T-helper 17 cell (primary cell): ENCODE measurements at places on chromosomes 7 and 10. TPM values are rescaled to one million over a fixed set of nuclear protein-coding genes. Genes with fewer than 3 reads are reported as not detected.

Gene RNF32
- total RNA-seq, result 1.7 TPM

Gene ATRNL1
- total RNA-seq, result not detected

Gene CUZD1
- total RNA-seq, result 0.73 TPM

Gene ZNF467
- 3.3 TPM for total RNA-seq

GRCh38 chr7:39451901-39452300, 114.3 kb upstream of the YAE1 start:
- peaks cover 3% of the 10 kb centered on the region for H3K36me3 ChIP-seq
- no peak for DNase-seq
- H3K27ac ChIP-seq, result no peak overlapping the region
- H3K4me3 ChIP-seq, result no peak overlapping the region

DNA sequence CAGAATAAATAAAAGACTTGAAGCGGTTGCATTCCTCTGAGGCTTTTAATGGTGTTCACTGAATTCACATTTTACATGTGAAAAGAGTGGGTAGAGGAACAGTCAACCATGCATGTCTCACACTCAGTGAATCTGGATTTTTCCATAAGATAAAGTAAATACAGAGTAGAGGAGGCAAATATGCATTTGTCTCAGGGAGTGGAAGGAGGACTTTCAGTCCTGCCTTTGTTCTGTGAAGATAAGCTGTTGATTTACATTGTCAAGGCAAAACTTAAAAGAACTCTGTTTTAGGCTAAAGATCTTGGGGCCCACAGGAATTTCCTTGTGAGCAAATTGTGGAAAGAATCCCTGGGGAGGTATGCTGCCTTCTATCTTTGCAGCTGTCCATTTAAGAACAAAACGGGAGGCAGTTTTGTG, 825.3 kb upstream of the MBL2 start:
- DNase-seq, result no peak
- H3K36me3 ChIP-seq, result no peaks in the 10 kb centered on the region
- no peaks in the 10 kb centered on the region for H3K4me1 ChIP-seq
- no peak overlapping the region for H3K4me3 ChIP-seq

DNA sequence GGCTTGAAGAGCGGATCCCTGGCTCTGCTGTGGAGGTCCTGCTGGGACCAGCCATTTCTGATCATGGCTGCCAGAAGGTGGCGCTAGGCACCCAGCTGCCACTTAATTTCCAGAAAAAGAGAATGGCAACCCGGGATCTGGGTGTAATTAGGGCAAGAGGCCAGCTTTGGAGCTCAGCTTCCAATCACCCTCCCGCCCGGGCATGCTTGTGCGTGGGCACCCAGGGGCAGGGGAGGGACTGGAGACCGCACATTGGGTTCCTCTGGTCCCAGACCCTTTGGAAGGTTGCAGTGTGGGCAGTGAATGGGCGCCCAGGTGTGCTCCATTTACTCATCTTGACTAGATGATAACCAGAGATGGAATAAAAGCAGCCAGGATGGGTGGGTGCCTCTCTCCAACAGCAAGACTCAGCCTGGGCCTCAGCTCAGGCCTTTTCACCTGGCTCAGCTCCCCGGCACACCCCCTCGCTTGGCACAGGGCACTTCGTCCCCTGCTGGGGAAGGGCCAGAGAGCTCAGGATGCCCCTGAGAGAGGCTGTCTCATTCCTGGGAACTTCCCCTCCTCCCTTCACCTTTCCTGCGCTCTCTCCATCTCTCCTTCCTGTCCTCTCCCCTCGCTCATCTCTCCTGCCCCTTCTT, 14.7 kb downstream of the FAM241B start:
- no peak overlapping the region for H3K27ac ChIP-seq
- H3K4me1 ChIP-seq, result peaks cover 2% of the 10 kb centered on the region
- no peak for DNase-seq
- H3K36me3 ChIP-seq, result peaks cover 2% of the 10 kb centered on the region

DNA sequence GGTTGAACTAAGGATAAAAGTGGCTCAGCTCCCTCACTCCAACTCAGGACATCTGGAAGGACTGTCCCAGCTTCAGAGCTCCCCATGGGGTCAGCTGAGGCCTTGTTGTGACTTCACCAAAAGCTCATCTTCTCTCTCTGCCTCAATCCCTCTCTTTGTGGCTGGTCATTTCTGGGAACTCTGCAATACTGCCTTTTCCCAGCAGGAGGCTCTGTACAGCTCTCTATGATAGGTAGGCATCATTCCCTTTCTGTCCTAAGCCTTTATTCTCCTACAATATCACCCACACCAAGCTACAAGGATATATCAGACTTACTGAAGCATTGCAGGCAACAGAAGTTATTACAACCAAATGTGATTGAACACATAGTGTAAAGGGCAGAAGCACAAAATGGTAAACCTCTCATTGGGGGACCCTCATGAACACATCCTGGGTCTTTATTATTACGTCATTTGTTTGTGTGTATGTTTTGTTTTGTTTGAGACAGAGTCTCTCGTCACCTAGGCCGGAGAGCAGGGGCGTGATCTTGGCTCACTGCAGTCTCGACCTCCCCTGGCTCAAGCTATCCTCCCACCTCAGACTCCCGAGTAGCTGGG, 36.7 kb upstream of the PRPS1L1 start:
- H3K4me3 ChIP-seq, result no peak overlapping the region
- no peaks in the 10 kb centered on the region for H3K36me3 ChIP-seq
- H3K4me1 ChIP-seq, result no peaks in the 10 kb centered on the region

DNA sequence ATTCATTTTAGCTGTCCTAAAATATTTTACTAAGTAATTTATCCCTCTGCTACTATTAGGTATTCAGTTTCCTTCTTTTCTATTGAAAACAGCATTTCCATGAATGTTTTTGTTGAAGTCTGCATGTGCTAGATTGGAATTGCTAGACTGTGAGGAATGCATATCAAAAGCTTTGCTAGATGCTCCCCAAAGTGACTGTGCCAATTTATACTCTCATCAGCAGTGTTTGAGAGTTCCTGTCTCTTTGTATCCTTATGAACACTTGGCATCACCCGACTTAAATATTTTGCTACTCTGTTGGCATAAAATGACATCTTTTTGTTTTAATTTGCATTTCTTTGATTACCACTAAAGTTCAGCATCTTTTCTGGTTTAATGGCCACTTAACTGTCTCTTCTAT, 45.0 kb upstream of the PRR15 start:
- H3K4me3 ChIP-seq, result no peak overlapping the region
- H3K4me1 ChIP-seq, result no peaks in the 10 kb centered on the region
- no peak overlapping the region for H3K27ac ChIP-seq
- DNase-seq, result no peak
- H3K36me3 ChIP-seq, result no peaks in the 10 kb centered on the region

DNA sequence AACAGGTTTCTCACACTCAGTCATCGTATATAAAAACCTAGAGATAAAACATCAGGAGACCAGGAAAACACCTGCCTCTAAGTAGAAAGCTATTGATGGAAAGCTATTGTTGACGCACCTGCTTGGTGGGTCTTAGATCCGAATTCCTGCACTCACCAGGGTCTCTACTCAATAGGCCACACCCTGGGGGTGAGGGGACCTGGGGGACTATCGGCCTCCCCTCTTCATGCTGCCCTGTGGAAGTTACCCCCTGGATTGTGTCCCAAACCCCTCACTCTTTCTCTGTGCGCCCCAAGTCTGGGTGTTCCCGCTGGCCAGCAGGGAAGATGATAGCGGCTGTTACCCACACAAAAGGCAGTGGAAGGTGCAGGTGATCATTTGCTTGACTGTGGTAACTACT, 313.0 kb downstream of the WDR37 start:
- H3K27ac ChIP-seq, result no peak overlapping the region
- no peak for DNase-seq
- H3K4me1 ChIP-seq, result peaks cover 2% of the 10 kb centered on the region
- H3K4me3 ChIP-seq, result no peak overlapping the region

DNA sequence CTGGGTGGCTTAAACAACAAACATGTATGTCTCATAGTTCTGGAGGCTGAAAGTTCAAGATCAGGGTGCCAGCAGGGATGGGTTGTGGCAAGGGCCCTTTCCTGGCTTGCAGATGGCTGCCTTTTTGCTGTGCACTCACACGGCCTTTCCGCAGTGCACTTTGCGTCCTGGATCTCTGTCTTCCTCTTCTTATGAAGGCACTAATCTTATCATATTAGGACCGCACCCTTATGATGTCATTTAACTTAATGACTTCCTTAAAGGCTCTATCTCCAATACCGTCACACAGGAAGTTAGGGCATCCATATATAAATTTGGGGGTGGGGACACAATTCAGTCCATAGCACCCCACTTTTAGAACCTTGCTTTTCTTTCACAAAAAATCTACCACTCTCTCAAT, 255.2 kb downstream of the SNX13 start:
- no peak for DNase-seq
- H3K27ac ChIP-seq, result no peak overlapping the region
- peaks cover 5% of the 10 kb centered on the region for H3K4me1 ChIP-seq
- no peak overlapping the region for H3K4me3 ChIP-seq
